ENCODE measurements at places on chromosomes 12 and 14. TPM values are rescaled to one million over a fixed set of nuclear protein-coding genes. Genes with fewer than 3 reads are reported as not detected.

DNA sequence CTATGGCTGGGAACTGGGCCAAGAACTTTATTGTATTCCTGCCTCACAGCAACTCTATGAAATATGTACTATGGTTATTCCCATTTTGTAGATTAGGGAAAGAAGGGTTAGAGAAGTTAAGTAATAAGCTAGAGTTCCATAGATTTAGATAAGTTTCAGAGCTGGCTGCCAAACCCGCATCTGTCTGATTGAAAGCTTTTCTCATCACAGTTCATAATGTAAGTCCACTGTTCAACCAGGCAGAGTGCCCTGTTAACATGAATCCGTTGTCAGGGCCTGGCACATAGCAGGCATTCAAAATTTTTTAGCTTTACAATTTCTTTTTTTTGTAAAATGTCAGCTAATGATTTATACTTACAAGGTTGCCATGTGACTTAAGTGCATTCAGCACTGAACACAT lies 467.3 kb downstream of the NRXN3 start:
- DNase-seq: no peak

TRIM9 gene
- 1.7 TPM for total RNA-seq

DNA sequence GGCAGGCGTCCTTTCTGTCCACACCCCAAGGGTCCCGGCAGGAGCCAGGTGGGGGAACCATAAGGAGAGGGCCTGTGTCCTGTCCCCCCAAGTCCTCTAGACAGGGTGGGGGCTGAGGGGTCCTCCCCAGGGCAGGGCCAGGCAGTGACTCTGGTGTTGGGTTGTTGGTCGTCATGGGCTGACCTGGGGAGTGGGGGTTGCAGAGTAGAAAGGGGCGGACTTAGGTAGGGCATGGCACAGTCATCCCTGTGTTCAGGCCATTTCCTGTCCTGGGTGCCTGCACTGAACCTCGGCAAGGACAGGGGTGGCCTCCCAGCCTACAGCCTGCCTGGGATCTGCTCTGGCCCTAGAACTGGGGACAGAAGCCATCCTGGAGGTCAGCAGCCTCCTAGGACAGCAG lies 356.2 kb downstream of the TMEM121 start:
- no peak for DNase-seq

DEPDC4 gene
- total RNA-seq: 4.3 TPM
